ENCODE measurements at places on chromosomes 1 and 21. TPM values are rescaled to one million over a fixed set of nuclear protein-coding genes. Genes with fewer than 3 reads are reported as not detected.

LCE2B gene
- total RNA-seq: not detected

BTBD19 gene
- 6.0 TPM for total RNA-seq

CHRM3 gene
- total RNA-seq: 0.05 TPM

SPRR2B gene
- not detected for total RNA-seq

SELENBP1 gene
- not detected for total RNA-seq

CFHR5 gene
- total RNA-seq: not detected

RHBDL2 gene
- not detected for total RNA-seq

GPR37L1 gene
- total RNA-seq: not detected

ANGPTL1 gene
- total RNA-seq: not detected

FAM229A gene
- 8.2 TPM for total RNA-seq

BARHL2 gene
- total RNA-seq: not detected

RNF186 gene
- not detected for total RNA-seq

NEGR1 gene
- not detected for total RNA-seq

HUNK gene
- 0.17 TPM for total RNA-seq

CACNA1S gene
- not detected for total RNA-seq

TBX19 gene
- 3.1 TPM for total RNA-seq

OR2L13 gene
- not detected for total RNA-seq

DMBX1 gene
- total RNA-seq: not detected

TSSK3 gene
- 2.2 TPM for total RNA-seq

PRELP gene
- not detected for total RNA-seq

SMCP gene
- not detected for total RNA-seq

CAMK2N1 gene
- total RNA-seq: 0.37 TPM

POU2F1 gene
- 22.3 TPM for total RNA-seq

CELA2A gene
- total RNA-seq: not detected

SPRR2G gene
- total RNA-seq: not detected

CLIC6 gene
- total RNA-seq: not detected

RIPK4 gene
- total RNA-seq: not detected

KRTAP19-3 gene
- total RNA-seq: not detected

IL20 gene
- total RNA-seq: not detected

Measured in activated CD4-positive, alpha-beta T cell treated with anti-CD3 and anti-CD28 coated beads, Interleukin-2, amount 10 ng/mL, durations not matched to agents 7 days and 5 days (primary cell).